ENCODE measurements at places on chromosomes 3 and 15. TPM values are rescaled to one million over a fixed set of nuclear protein-coding genes. Genes with fewer than 3 reads are reported as not detected.

Gene CD200R1
- 0.09 TPM for total RNA-seq

Gene GPR27
- not detected for total RNA-seq

Gene INKA1
- total RNA-seq = 12.1 TPM

Gene HTR3D
- not detected for total RNA-seq

Gene ARRDC4
- 7.7 TPM for total RNA-seq

Gene RASGRF1
- under 0.01 TPM for total RNA-seq

Gene GP5
- total RNA-seq = under 0.01 TPM

Gene PLSCR5
- total RNA-seq = not detected

Gene SLC9C1
- total RNA-seq = not detected

Gene SI
- not detected for total RNA-seq

Gene VPS8
- total RNA-seq = 65.9 TPM

Gene GOLGA8M
- 0.52 TPM for total RNA-seq

Gene GOLGA8J
- 0.09 TPM for total RNA-seq

Gene IGF2BP2
- 18.6 TPM for total RNA-seq

Gene C3orf49
- total RNA-seq = not detected

Gene CPNE9
- total RNA-seq = not detected

Gene CFAP100
- not detected for total RNA-seq

Gene LRRC31
- not detected for total RNA-seq

Gene HCLS1
- not detected for total RNA-seq

Gene ZBED2
- under 0.01 TPM for total RNA-seq

Gene IMPG2
- 0.86 TPM for total RNA-seq

Gene CAND2
- total RNA-seq = 5.0 TPM

Gene SYNPR
- not detected for total RNA-seq

Gene PLA2G4D
- not detected for total RNA-seq

Gene PLSCR2
- total RNA-seq = 0.32 TPM

Gene GALNT15
- total RNA-seq = 16.0 TPM

Gene MCF2L2
- 0.09 TPM for total RNA-seq

Gene TRIM42
- not detected for total RNA-seq

Gene ERICH6
- total RNA-seq = 0.17 TPM

Gene GLDN
- 90.2 TPM for total RNA-seq

Gene CCR9
- not detected for total RNA-seq

Gene RFC4
- total RNA-seq = 11.0 TPM

Gene ZNF774
- total RNA-seq = 0.86 TPM

Gene HIGD2B
- total RNA-seq = under 0.01 TPM

Gene CASR
- not detected for total RNA-seq

Gene GUCA1C
- total RNA-seq = not detected

Gene GOLGA6B
- total RNA-seq = under 0.01 TPM

Gene ARID3B
- total RNA-seq = 1.0 TPM

Gene DALRD3
- 49.2 TPM for total RNA-seq

Gene PAQR5
- 2.8 TPM for total RNA-seq

Gene TMEM207
- not detected for total RNA-seq

Gene ITGA11
- 22.3 TPM for total RNA-seq

Gene SERF2
- total RNA-seq = 469 TPM

Gene RHOA
- total RNA-seq = 469 TPM

Gene BFSP2
- not detected for total RNA-seq

Gene FGF12
- not detected for total RNA-seq

Gene ACAN
- total RNA-seq = 0.09 TPM

Gene ZPLD1
- under 0.01 TPM for total RNA-seq

Gene CHRNA5
- 0.94 TPM for total RNA-seq
